CD4-positive, alpha-beta T cell treated with Interleukin-10 for 1 hour (primary cell): ENCODE measurements at places on chromosomes 2 and 18.

DNA sequence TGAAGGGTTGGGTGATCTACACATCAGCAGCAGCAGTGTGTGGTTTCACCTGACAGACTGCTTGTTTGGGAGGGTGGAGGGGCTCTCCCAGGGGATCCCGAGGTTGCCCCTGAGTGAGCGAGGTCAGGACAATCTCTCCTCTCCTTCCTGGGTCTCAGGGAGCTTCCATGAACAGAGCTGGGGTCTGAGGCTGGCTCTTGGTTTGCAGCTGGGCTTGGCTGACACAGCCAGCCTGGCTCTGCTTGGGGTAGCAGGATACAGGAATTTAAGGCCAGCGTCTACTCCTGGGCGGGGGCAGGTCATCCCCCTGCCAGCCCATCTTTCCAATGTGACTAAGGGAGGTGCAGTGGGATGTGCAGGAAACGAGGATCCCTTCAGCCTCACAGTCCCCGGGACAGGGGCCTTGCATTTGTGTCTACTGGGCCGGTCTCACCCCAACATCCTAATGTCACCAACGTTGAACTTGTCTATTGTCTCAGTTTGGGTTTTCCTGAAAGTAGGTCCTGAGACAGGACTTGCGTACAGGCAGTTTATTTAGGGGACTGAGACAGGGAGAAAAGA is 262.6 kb upstream of the HDAC4 start:
- DNase-seq, result no peak

GRCh38 chr2:179049546-179050311 is at the start of gene CCDC141:
Gene CCDC141 (minus strand): TSS chr2:179050137. CDS start chr2:179049941, 196 bp downstream.
- peak; percentile 25 for DNase-seq

DNA sequence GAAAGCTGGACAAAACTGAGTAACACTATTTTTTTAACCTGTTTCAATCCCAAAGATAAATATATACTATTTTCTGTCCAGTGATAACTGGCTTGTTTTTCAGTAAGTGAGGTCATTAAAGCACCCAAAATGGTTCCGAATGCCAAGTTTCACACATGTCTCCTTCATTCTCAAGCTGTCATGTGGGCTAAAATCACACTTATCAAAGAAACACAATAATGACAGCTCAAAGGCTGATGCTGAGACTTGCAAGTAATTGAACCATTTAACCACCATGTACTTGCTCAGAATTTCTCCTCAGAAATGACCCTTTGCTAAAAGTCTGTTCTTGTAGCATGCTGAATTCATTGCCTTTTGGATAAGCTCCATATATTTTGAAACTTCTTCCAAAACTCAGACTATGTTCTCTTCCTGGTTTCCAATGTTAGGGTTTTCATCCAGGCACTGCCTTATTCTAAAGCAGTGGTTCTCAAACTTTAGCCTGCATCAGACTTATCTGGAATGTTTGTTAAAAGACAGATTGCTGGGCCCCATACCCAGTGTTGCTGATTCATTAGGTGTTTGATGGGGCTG is 149.8 kb downstream of the VWC2L start:
- no peak for DNase-seq

- no peak for DNase-seq
These were observed 29.1 kb downstream of the XIRP2 start for GRCh38 chr2:166917415-166917814.

DNA sequence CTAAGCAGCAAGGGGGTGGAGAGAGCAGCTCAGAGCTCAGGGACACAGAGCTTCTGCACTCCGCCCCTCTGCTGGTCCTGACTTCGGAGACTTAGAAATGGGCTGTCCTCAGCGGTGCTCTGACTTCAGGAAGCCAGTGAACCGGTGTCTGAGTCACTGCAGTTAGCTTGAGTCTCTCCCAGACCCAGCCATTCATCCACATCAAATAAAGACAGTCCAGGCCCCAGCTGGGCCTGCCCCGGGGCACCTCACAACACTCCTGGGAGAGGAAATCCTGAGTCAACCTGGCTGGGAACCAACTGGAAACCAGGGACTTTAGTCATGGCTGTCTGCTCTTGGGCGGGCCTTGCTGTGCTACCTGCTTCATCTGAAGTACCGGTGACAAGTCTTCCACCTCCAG is 5.4 kb upstream of the ITGB6 start:
- no peak for DNase-seq

GRCh38 chr2:166671235-166671634 is 177.2 kb upstream of the SCN7A start:
- no peak for DNase-seq
